HCEC 1CT (cell line): ENCODE measurements at places on chromosomes 2 and 18.

DNA sequence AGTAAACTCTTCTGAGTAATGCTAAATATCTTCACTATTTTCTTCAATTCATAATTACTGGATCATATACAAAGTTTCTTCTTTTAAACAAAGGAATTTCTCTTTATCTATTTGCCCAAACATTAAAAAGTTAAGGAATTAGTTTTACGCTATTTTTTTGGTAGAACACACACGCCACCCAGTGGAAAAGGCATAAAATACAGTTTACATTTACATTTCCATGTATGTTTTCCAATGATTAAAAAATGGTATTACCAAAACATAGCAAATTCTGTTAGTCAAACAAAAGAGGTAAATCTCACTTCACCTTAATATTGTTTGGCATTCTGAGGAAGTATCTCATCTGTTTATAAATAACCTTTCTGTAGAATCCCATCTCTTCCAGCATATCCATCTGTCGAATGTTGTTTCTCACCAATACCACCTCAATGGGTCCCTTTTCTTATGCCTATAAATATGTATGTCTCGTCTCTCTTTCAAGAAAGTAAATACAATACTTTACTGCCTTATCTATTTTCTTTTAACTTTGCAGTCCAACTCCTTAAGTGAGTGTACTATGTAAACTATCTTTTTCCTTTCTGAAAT is 7.2 kb downstream of the BOLL start:
- peak; percentile 23 for DNase-seq

GRCh38 chr2:62391696-62392095 is 114.3 kb downstream of the TMEM17 start:
- no peak for DNase-seq

- no peak for DNase-seq
Measured at GRCh38 chr2:181074457-181074856, 94.1 kb downstream of the UBE2E3 start.

DNA sequence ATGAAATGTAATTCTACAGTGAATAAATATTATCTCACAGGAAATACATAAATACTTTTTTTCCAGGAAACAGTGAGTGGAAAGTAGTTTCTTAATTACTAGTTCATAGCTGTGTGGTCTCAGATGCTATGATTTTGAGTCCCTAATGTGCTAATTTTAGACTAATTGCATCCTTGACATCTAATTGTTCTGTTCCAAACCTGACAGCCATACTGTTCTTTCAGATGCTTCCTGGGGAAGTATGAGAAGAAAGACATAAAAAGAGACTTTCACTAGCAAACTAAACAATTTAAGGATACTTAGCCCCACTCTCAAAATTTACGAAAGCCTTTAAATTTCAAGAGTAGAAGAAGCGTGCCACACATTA is 350.9 kb upstream of the CDH20 start:
- DNase-seq: no peak

DNA sequence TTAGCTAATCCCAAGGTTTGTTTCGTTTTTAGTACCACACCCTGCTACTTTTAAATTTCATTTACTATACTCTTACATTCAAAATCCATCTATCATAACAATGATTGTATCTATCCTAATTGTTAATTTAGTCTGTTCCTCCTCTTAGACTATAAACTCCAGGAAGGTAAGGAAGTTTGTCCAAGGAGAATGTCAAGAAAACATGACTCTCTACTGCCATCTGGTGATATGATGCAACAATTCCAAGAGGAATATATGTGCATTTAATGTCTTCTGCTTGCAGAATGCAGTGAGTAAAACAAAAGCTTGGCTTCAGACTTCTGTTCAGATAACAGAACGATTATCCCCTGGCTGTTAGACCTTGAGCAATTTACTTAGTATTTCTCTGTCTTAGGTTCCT is 1267.1 kb downstream of the LRP1B start:
- peak; percentile 62 for DNase-seq
